MCF 10A (cell line): ENCODE measurements at places on chromosomes 11 and 22.
A peak's percentile ranks its signal among the peaks of the same experiment; 100 is the strongest.

DNA sequence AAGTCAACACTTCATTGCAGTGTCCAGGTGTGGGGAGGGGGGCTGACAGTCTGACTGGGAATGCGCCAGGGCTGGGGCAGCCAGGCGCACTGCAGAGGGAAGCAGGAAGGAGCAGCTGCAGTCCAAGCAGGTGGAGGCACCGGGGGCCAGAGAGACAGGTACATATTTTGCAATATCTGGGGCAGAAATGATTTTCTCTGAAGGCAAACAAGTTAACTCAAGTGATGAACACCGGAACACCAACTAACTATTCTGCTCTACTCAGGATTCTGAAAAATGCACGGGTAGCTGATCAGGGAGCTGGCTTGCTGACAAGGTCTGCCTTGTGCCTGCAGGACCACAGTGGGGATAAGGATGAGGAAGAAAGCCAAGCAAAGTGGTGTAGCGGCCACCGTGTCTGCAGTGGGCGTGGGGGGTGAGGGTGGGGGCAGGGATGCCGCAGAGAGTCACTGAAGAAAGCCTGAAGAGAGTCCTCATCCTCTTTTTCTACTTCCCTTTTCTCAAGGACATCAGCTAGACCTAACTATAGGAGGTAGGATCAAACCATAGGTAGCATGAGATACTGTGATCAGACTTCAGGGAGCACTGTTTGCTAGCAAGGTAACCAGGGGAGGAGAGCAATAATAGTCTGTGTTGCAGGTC, 83.4 kb downstream of the SCN3B start:
- no peaks in the 10 kb centered on the region for H3K36me3 ChIP-seq
- no peaks in the 10 kb centered on the region for H3K4me1 ChIP-seq
- H3K4me3 ChIP-seq, result no peak overlapping the region
- H3K27me3 ChIP-seq, result peaks cover 56% of the 10 kb centered on the region
- DNase-seq, result no peak

- H3K4me1 ChIP-seq, result no peaks in the 10 kb centered on the region
- DNase-seq, result no peak
- H3K27ac ChIP-seq, result no peak overlapping the region
- H3K36me3 ChIP-seq, result no peaks in the 10 kb centered on the region
- no peak overlapping the region for H3K4me3 ChIP-seq
Observed at GRCh38 chr11:1234054-1234720, 11.3 kb downstream of the MUC5B start.

- no peak overlapping the region for H3K27ac ChIP-seq
- no peaks in the 10 kb centered on the region for H3K36me3 ChIP-seq
- DNase-seq, result no peak
- H3K27me3 ChIP-seq, result no peaks in the 10 kb centered on the region
- no peak overlapping the region for H3K4me3 ChIP-seq
Observed at GRCh38 chr11:134579724-134580609, 167.9 kb upstream of the B3GAT1 start.

DNA sequence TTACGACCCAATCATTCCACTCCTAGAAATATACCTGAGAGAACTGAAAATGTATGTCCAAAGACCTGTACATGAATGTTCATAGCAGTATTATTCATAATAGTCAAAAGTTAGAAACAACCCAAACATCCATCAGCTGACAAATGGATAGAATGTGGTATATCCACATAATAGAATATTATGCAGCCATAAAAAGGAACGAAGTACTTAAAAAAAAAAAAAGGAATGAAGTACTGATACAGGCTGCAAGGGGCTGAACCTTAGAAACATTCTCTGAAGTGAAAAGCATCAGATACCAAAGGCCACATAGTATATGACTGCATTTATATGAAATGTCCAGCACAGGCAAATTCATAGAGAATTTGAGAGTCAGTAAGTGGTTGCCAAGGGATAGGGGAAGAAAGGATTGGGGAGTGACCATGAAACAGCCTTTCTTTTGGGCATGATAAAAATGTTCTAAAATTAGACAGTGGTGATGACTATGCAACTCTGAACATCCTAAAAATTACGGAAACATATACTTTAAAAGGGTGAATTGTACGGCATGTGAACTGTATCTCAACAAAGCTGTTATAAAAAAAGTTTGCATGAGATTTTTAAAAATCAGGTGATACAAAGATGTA, 1.8 kb downstream of the TPST2 start:
- no peaks in the 10 kb centered on the region for H3K36me3 ChIP-seq
- DNase-seq, result no peak
- H3K4me1 ChIP-seq, result peaks cover 24% of the 10 kb centered on the region
- H3K27ac ChIP-seq, result no peak overlapping the region

- no peaks in the 10 kb centered on the region for H3K4me1 ChIP-seq
- H3K4me3 ChIP-seq, result no peak overlapping the region
- H3K27ac ChIP-seq, result no peak overlapping the region
- DNase-seq, result no peak
- H3K36me3 ChIP-seq, result no peaks in the 10 kb centered on the region
Observed at GRCh38 chr11:5749836-5750235, 4.2 kb upstream of the OR52N4 start.

DNA sequence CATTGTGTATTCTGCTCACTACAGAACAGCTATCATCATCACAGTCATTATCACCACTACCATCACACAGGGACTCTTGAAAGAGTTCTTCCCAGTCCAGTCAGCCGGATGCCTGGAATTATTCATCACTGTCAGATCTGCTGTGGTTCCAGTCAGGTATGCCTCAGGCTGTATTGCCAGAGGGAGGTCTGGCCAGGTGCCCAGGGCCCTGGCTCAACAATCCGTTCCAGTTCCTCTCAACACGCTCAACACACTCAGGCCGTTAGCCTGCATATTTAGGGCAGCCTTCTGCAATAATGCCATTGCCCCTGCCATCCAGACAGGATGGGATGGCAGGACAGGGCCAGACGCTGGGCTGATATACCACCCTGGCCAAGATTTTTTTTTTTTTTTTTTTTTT, 28.6 kb upstream of the RASL10A start:
- H3K27ac ChIP-seq, result no peak overlapping the region
- H3K4me3 ChIP-seq, result no peak overlapping the region
- DNase-seq, result peak; percentile 85
- peaks cover 69% of the 10 kb centered on the region for H3K36me3 ChIP-seq

GRCh38 chr22:38862375-38863329, 9.4 kb downstream of the CBX6 start:
- DNase-seq, result no peak
- peaks cover 7% of the 10 kb centered on the region for H3K36me3 ChIP-seq
- no peaks in the 10 kb centered on the region for H3K27me3 ChIP-seq
- no peak overlapping the region for H3K4me3 ChIP-seq

- DNase-seq, result no peak
- H3K27me3 ChIP-seq, result peaks cover 11% of the 10 kb centered on the region
- H3K27ac ChIP-seq, result no peak overlapping the region
- H3K4me3 ChIP-seq, result no peak overlapping the region
- no peaks in the 10 kb centered on the region for H3K36me3 ChIP-seq
- H3K4me1 ChIP-seq, result peaks cover 10% of the 10 kb centered on the region
Observed at GRCh38 chr22:42301077-42301741, 30.8 kb upstream of the TCF20 start.

DNA sequence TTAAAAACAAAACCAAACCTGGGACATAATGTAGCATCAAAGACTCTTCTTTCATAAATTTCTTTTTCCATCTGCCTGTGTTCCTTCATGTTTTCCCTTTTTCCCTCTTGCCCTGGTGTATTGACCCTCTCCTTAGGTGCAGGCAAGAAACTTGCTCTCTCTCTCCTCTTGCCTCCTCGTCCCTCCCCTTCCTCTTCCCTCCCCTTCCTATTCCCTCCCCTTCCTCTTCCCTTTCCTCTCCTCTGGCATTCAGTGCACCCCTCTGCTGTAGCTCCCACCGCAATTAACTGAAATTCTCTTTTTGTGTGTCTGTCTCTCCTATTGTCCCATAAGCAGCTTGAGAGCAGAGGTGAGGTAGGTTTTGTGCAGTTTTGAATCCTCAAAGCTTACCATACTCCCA, 49.9 kb downstream of the CSF2RB start:
- no peaks in the 10 kb centered on the region for H3K4me1 ChIP-seq
- peaks cover 52% of the 10 kb centered on the region for H3K27me3 ChIP-seq
- DNase-seq, result no peak

- no peak overlapping the region for H3K27ac ChIP-seq
- no peak overlapping the region for H3K4me3 ChIP-seq
- H3K27me3 ChIP-seq, result no peaks in the 10 kb centered on the region
- no peaks in the 10 kb centered on the region for H3K4me1 ChIP-seq
Observed at GRCh38 chr11:134469627-134470026, 57.6 kb upstream of the B3GAT1 start.

DNA sequence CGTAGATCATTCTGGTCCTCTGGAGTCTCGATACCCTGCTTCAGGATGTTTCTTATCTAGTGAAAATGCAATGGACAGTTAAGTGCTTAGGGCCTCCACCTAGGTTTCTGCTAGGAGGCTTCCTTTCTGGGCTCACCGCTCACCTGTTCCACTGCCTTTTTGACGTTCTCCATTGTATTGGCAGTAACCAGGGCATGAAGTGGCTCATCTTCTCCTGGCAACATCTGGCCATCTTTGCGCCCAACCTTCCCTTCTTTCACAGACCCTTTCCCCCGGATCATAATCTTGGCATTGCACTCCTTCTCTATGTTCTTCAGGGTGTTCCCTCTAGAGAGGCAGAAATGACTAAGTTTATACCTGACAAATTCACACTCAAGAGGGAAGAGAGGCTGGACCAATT, 9.1 kb downstream of the SF1 start:
- no peak overlapping the region for H3K4me3 ChIP-seq
- H3K27me3 ChIP-seq, result no peaks in the 10 kb centered on the region
- no peak overlapping the region for H3K27ac ChIP-seq
- H3K36me3 ChIP-seq, result peaks cover 100% of the 10 kb centered on the region
- peaks cover 7% of the 10 kb centered on the region for H3K4me1 ChIP-seq

- no peak overlapping the region for H3K27ac ChIP-seq
- H3K4me3 ChIP-seq, result no peak overlapping the region
- H3K36me3 ChIP-seq, result no peaks in the 10 kb centered on the region
- H3K27me3 ChIP-seq, result no peaks in the 10 kb centered on the region
- DNase-seq, result no peak
- H3K4me1 ChIP-seq, result no peaks in the 10 kb centered on the region
Observed at GRCh38 chr11:63520606-63521170, 14.8 kb downstream of the LGALS12 start.

DNA sequence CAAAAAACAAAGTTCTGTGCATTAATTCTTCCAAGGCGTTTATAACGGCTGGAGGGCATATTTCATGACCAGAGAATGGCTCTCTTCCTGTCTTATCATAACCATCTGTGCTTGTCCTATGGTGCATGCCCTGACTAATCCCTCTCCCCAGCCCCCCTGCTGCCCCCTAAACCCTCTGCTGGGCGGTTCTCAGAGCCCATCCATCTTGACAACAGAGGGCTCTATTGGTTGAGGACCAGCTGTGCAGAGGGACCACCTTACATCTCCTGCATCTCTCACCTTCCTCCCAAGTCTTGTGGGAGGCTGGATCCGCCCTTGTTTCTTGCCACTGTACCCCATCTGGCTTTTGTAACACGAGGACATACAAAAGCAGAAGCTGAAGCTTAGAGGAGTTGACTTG, 282.1 kb downstream of the MIAT start:
- peaks cover 24% of the 10 kb centered on the region for H3K27me3 ChIP-seq
- no peak for DNase-seq
- no peaks in the 10 kb centered on the region for H3K36me3 ChIP-seq
- no peaks in the 10 kb centered on the region for H3K4me1 ChIP-seq
- no peak overlapping the region for H3K4me3 ChIP-seq

DNA sequence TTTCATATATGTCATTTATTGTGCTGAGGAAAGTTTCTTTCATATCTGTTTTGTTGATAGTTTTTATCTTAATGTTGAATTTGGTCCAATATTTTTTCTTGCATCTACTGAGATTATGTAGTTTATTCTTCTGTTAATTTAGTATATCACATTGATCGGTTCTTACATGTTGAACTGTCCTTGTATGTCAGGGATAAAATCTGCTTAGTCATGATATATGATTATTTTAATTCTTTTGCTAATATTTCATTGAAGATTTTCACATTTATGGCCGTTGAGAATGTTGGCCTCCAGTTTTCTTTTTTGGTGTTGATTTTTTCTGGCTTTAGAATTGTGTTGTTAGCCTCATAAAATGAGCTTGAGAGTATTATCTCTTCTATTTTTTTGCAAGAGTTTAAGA, 31.2 kb upstream of the CHORDC1 start:
- no peaks in the 10 kb centered on the region for H3K36me3 ChIP-seq
- H3K27me3 ChIP-seq, result peaks cover 14% of the 10 kb centered on the region
- no peak overlapping the region for H3K27ac ChIP-seq
- no peak for DNase-seq
- no peaks in the 10 kb centered on the region for H3K4me1 ChIP-seq

DNA sequence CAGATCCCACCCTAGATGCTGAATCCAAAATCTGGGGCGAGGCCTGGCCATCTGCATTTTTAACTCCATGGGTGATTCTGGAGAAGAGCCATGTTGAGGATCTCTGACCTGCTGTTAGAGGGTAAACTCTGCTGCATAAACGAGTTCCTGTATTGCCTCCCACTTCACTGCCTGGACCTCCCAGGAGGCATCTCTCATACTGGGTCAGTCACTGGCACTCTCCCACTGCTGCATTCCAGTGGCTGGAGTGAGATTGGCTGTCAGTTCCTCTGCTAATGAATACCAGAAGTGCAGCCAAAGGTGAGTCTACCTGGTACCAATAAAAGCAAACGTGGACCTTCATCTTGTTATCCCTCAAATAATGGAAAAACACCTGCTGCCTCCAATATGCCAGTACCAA, 10.3 kb downstream of the POLDIP3 start:
- H3K4me3 ChIP-seq, result no peak overlapping the region
- peaks cover 73% of the 10 kb centered on the region for H3K36me3 ChIP-seq
- no peak for DNase-seq

DNA sequence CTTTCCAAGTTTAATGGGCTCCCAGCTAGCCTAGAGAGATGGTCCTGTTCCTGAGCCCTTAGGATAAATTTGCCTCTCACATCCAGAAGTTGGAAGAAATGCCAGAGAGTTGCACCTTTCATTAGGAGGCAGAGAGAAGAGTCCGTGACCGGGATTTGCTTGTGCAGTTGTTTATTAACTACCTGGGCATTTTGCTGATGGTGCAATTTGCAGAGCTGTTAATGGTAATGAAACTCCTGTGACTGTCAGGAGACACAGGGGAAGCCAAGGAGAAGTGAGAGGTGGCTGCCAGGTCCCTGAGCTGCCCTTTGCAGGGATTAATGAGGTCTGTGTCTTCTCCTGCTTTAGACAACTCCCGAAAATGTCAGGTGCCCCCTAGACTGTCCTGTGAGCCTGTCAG, 69.1 kb upstream of the B3GAT1 start:
- no peak for DNase-seq
- no peaks in the 10 kb centered on the region for H3K4me1 ChIP-seq
- no peak overlapping the region for H3K27ac ChIP-seq
- no peak overlapping the region for H3K4me3 ChIP-seq
- no peaks in the 10 kb centered on the region for H3K36me3 ChIP-seq
